GM23248 (cell line): ENCODE measurements at places on chromosomes 3 and 15. TPM values are rescaled to one million over a fixed set of nuclear protein-coding genes. Genes with fewer than 3 reads are reported as not detected.

PARP14 gene
- polyA plus RNA-seq: 4.5 and 5.6 TPM in 2 replicates

SELENOK gene
- polyA plus RNA-seq: 92.1 and 97.5 TPM in 2 replicates

GOLGA8S gene
- not detected in 2 replicates for polyA plus RNA-seq

SNAPC5 gene
- 22.0 and 23.2 TPM in 2 replicates for polyA plus RNA-seq

RYR3 gene
- 0.26 and 0.28 TPM in 2 replicates for polyA plus RNA-seq

CSPG4 gene
- polyA plus RNA-seq: 5.3 and 5.6 TPM in 2 replicates

TGM4 gene
- not detected in 2 replicates for polyA plus RNA-seq

TMC3 gene
- not detected in 2 replicates for polyA plus RNA-seq

CYP1A2 gene
- polyA plus RNA-seq: not detected in 2 replicates

- DNase-seq: peak; percentile 34
Observed at GRCh38 chr15:38941399-38941953, 376.9 kb upstream of the RASGRP1 start.

DNA sequence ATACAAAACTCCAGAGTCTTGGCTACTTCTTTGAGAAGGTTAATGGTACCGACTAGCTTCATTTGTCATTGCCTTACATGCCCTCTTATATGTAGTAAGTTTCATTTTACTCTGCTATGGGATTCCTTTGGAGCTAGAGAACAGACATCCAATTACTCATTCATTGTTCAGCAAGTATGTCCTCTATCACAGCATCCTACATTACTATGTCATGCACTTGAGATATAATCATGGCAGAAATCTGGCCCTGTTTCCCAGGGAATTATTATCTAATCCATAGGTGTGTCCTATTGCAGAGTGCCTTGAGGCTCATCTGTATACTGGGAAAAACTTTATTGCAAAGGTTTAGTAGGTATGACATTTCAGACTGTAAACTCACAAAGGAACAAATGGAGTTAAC is 333.1 kb upstream of the NECTIN3 start:
- DNase-seq: peak; percentile 34

DNA sequence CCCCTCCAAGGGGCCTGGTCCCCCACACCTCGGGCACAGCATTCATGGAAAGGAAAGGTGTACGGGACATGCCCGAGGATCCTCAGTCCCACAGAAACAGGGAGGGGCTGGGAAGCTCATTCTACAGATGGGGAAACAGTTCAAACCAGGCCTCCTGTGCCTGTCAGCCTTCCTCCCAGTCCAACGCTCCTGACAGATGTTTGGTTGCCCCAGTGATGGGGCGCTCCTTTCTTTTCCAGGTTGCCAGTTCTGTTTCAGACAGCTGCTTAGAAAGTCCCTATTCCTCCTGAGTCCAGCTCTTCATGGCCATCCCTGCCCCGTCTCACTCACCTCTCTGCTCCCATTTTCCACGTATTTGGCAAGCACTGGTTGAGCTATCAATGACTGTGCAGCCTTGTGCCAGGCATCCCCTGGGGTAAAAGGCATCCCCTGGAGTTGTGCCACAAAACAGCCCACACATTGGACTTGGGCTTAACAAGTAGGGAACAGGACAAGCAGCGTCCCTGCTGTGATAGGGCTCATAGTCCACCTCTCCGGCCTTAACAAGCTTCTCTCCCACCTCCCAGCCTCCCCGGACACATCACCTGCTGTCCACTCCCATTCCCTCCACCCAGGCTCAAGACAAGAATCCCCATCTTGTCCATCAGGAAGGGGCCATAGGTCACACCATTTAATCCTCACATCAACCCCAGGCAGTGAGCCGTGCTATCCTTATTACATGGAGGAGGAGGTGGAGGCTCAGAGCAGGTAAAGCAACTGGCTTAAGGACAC is 6.6 kb downstream of the OXTR start:
- DNase-seq: peak; percentile 51

- no peak for DNase-seq
Observed at GRCh38 chr3:54557538-54558428, 370.1 kb downstream of the LRTM1 start.

GRCh38 chr3:18732474-18732873 is 307.3 kb upstream of the SATB1 start:
- peak; percentile 7 for DNase-seq

DNA sequence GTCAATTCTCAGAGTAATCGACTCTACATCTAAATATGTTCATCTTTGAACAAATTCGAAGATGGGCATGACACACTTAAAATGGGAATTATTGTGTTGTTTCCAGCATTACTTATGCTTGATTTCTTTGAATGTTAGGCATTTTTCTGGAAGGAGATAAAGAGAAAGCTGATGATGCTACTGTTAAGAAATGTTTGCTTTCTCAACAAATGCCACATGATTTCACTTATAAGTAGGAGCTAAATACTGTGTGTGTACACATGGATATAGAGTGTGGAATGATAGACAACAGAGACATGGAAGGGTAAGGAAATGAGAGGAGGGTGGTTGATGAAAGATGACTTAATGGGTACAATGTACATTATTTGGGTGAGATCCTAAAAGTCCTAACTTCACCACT is 400.9 kb downstream of the TBL1XR1 start:
- DNase-seq: peak; percentile 43

- no peak for DNase-seq
Observed at GRCh38 chr3:76724075-76724474, 315.8 kb upstream of the ROBO2 start.

- no peak for DNase-seq
Observed at GRCh38 chr3:182349051-182349450, 444.3 kb upstream of the ATP11B start.

- DNase-seq: no peak
Observed at GRCh38 chr3:152149832-152150231, 118.9 kb upstream of the MBNL1 start.

DNA sequence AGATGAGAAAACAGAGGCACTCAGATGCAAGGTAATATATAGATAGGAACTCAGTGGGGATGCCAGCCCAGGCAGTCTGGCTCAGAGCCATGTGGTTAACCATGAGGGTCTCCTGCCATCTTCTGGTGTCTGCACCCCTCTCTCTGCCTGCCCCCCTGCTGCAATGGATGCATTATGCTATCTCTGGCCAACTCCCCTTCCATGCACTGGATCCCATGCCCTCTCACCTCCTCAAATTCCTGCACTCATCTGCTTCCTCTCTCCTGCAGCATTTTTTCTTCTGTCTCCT is 163.2 kb downstream of the STT3B start:
- no peak for DNase-seq

DNA sequence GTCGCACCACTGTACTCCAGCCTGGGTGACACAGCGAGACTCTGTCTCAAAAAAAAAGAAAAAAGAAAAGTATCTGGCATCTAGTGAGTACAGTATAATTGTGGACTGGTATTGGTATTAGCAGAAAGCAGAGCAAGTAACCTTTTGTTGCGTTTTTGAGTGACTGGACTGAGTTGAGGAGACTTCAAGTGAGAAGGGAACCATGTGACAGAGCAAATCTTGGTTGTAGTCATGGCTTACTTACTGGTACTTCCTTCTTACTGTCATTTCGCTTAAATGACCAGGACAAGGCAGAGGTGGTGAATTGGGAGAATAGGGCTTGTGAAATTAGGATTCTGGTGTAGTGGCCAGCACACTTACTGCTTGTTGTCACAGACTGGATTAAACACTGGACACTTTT is 20.6 kb downstream of the RTF1 start:
- no peak for DNase-seq

GRCh38 chr3:132595014-132595413 is 2.1 kb upstream of the ACKR4 start:
- peak; percentile 83 for DNase-seq

- DNase-seq: peak; percentile 58
Observed at GRCh38 chr3:13822042-13822441, 57.8 kb downstream of the WNT7A start.

DNA sequence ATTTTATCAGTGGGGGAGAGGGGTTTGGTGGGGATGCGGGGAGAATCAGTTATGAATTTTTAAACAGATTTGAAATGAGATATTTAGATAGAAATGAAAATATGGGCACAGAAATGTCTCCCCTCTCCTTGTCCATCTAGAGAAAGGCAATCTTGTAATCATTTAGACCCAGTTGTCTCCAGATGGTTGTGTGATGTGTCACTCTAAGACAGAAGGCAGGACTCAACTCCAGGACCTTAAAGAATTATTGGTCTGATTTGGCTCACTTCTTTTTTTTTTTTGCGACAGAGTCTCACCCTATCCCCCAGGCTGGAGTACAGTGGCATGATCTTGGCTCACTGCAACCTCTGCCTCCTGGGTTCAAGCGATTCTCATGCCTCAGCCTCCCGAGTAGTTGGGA is 77.2 kb downstream of the EOMES start:
- DNase-seq: peak; percentile 33

- DNase-seq: no peak
Observed at GRCh38 chr3:68986496-68987208, 26.8 kb downstream of the EOGT start.
